ENCODE measurements at places on chromosomes 13 and 19. TPM values are rescaled to one million over a fixed set of nuclear protein-coding genes. Genes with fewer than 3 reads are reported as not detected.

DNA sequence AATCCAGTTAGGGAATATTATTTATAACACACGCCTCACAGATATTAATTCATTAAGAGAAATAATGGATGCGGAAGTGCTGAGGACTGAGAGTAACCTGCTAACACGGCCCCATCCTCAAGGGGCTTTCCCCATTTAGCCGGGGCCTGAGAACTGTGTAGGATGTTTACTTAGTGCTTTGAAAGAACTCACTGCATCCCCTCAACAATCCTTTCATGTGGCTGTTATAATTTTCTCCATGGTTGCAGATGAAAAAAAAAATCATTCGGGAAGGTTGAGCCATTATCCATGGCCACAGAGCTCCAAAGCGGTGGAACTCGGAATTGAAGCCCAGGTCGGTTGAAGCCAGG is 98.2 kb downstream of the ING1 start:
- DNase-seq: no peak

Gene RGCC
- not detected for total RNA-seq

- DNase-seq: no peak
Measured at GRCh38 chr13:52344108-52344507, 61.9 kb downstream of the THSD1 start.

GRCh38 chr19:45474606-45475521 is 7.1 kb downstream of the FOSB start:
- DNase-seq: peak; percentile 59

DNA sequence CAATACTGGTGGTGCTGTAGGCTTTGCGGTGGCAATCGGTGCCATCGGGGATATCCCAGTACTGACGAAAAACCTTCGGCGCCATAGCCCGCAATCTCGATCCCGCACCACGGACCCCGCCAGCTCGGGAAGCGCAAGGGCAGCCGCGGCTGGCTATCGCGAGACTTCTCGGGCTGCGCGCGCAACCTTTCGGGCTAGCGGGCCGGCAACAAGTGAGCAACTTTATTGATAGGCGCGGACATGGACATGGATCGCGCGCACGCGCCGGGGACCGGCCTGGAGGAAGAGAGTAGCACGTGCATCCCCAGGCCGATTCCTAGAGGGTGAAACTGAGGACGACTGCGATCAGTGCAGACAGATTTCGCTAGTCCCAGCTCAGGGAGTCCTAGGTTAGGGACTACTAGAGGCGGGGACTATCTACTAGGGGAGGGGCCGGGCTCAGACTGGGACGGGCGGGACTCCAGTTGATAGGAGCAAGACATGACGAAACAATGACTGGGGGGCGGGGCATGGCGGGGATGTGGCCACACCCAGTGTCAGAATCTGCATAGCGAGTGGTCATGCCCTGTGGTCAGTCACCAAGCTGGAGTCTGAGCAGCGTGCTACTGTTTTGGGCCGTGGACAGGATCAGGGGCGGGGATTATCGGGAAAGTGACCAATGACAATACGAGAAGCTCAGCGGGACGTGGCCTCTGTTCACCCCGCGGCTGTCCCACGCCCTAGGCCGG is at the start of gene NDUFA11:
NDUFA11 (minus strand) TSS at position 167 of the 728 bp plus-strand sequence; CDS start at position 85, 82 bp downstream.
- DNase-seq: peak; percentile 96

DNA sequence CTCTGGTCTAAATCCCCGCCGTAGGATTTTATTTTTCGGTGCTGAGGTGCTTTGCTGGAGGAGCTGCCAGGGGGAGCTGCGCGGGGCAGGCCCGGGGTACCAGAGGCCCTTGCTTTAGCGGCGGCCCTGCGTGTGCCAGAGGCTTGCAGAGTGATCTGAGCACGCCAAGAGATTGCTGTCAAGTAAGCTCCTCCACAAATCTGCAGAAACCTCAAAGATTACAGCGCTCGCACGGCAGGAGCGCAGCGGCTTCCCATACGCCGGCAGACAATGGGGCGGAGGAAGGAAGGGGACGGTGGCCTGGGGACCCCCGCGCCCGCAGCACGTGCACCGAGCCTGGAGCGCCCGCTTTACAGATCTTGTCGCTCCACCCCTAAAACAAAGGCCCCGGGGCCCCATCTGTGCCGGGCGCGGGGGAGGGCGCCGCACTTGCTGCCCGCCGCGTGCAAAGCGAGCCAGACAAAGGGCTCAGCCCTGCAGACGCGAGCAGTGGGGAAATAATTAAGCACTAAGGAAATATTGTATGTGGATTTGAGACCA is 9.1 kb upstream of the C19orf12 start:
- no peak for DNase-seq

DNA sequence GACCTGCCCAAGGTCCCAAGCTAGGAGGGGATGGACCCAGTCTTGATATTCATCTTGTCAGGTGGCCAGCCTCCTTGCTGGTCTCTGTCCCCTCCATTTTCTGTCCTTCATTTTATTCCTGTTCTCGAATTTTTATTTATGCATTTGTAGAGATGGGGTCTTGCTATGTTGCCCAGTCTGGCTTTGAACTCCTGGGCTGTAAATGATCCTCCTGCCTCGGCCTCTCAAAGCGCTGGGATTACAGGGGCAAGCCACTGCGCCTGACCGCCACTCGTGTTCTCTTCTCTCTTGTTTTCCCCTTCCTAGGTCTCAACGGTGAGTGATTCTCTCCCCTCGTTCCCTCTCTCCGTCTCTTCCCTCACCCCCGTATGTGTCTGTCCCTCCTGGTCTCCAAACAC is 10.6 kb upstream of the TPRX2 start:
- no peak for DNase-seq

Gene LRRC63
- not detected for total RNA-seq

Gene SBSN
- 1.6 TPM for total RNA-seq

DNA sequence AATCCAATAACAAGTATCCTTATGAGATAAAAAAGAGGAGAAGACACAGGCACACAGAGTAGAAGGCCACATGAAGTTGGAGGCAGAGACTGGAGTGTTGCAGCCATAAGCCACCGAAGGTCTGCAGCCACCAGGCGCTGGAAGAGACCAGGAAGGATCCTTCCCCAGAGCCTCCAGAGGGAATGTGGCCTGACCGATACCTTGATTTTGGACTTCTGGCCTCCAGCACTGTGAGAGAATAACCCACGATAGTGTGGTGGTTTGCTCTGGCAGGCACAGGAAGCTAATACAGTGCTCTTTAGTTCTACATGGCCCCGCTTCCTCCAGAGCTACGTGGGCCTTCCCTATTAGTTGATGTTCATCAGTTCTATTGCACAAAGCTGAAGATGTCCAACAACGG is 15.3 kb upstream of the SULT2A1 start:
- no peak for DNase-seq

Gene FXYD5
- 317 TPM for total RNA-seq

Gene FUT2
- not detected for total RNA-seq

DNA sequence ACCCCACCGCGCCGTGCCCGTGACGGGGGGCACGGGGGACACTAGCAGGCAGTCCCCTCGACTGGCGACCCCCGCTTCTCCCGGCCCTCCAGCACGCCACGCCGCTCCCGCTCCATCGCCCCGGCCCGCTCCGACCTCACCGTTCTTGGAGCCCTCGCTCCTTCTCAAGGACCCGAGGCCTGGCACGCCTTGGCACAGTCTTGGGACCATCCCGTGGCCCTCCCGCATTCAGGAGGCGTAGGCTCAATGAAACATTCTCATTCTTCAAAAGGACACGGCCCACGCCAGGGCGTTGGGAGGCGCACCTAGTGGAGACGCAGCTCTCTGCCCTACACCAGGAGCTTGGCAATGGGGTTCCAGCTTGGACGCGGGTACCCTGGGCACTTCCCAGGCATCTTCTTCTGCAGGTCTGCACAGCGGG is 473 bp upstream of the CERS1 start:
- DNase-seq: no peak

Gene CLIP3
- 84.6 TPM for total RNA-seq

DNA sequence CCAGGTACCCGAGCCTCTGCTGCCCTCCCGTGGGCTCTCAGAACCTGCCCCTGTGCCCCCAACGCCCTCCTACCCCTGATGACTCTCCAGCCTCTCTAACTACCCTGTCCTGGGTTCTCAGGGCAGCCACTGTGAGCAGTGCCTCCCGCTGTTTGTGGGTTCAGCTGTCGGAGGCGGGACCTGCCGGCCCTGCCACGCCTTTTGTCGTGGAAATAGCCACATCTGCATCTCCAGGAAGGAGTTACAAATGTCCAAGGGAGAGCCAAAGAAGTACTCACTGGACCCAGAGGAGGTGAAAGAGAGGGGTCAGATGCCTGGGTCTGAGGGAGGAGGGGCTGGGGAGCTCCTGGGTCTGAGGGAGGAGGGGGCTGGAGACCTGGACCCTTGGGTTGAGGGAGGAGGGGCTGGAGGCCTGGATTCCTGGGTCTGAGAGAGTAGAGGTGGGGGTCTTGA is 20.0 kb downstream of the CNFN start:
- no peak for DNase-seq

DNA sequence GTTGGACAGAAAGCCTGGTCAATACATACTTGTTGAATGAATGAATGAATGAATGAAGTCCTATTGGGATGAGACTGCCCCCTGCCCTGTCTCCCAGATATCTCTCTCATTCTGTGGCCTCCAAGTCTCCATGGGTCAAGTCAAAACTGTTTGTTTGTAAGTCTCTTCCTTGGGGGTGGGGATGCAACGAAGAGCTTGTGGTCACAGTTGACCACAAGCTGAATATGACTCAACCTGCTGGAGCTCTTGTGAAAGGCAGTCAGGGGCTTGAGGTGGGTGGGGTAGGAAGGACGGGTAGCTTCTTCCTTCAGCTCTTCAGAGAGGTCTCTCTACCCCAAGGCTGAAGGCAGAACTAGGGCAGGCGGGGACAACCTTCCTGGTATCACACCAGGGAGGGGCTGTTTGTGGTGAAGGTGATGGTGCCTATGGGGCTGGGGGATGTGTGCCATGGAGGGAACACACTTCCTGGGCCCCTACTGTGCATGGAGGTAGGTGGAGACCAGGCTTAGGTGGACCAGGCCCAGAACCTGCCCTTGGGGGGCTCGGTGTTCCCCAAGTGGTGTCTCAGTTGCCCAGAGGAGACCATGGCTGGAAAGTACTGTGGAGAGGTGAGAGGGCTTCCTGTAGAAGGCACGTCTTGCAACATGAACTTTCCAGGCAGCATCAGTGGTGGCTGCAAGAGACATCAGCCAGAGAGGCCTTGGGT is 8.0 kb downstream of the MYO1F start:
- peak; percentile 89 for DNase-seq

DNA sequence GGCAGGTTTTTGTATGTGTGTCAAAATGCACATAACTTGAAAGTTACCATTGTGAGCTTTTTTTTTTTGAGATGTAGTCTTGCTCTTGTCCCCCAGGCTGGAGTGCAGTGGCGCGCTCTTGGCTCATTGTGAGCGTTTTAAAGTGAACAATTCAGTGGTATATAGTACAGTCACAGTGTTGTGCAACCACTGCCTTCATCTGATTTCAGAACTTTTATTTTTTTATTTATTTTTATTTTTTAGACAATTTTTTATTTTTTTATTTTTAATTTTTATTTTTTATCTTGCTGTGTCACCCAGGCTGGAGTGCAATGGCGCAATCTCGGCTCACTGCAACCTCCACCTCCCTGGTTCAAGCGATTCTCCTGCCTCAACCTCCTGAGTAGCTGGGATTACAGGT is 15.0 kb downstream of the SLC25A42 start:
- no peak for DNase-seq

Gene THAP8
- 5.4 TPM for total RNA-seq

Gene IL17D
- total RNA-seq: 0.48 TPM

Gene NPAS1
- total RNA-seq: 8.9 TPM

DNA sequence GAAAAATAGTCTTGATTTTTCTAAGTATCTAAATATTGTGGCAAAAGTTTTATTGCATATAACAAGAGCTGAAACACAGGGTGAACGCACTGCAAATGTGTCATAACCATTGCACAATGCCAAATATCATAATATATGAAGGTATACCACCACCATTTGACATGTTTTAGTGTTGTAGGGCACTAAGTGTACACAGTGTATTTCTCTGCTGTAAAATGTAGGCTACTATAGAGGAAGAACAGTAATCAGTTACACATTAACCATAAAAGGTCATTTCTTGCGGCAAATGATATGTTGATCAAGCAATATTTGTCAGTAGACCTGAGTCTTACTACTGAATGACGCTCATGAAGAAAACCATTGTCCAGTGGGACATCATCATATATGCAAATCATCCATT is 18.3 kb upstream of the KLF5 start:
- DNase-seq: no peak

- peak; percentile 58 for DNase-seq
Measured at GRCh38 chr19:13952931-13953531, 722 bp downstream of the DCAF15 start.

DNA sequence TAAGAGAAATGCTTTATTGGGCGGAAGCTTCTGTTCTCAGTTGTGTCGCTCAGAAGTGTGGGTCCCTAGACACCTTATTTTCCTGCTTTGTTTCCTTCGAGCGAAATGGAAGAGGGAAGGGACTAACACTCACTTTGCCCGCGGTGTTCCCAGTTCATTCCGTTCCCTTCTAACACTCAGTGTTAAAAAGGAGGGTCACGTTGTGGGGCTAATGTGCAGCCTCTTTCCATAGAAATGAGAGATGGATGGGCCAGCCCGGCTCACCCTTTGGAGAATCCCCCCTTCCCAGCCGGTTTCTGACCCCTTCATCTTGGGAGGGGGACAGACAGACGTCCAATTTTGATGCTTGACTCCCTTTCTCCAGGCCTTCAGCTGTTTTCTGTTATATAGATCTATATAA is 2.3 kb downstream of the ATP11A start:
- no peak for DNase-seq
